ENCODE measurements at places on chromosomes 5 and 9.

GRCh38 chr9:83419961-83420360 is 118.2 kb downstream of the FRMD3 start:
- DNase-seq = no peak

DNA sequence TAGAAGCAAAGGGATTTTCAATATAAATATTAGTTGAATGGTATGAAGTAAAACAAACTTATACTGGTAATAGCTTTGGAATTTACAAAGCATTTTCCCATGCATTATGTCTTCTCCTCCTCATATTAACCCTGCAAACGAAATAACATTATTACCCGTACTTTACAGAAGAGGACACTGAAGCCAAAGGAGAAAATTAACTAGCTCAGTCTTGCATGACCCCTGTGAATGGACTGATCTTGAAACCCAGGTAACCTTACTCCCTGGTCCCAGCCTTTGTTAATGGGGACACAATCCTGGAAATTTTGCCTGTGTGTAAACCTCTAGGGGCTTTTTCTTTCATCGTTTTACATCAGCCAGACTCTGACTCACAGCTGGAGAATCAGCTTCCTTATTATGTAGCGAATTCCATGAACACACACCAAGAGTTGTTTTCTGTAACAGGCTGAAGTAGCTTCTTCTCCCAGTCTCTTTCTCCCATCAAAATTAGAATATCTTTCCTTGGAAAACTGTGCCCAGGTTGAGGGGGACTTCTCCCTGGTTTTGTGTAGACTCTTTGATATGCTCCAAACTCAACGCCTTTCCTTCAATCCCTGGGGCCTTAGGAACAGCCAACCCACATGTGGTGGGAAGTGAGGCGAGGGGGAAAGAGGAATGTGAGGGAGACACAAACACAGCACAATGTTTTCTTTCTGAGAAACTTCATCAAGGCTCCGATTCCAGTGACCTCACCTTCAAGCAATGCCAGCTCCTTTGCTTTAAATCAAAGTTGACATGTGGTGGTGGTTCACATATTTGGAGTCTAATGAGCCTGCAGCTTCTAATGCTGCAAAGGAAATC is 480.9 kb upstream of the PAPPA start:
- DNase-seq = peak; percentile 55

GRCh38 chr5:112419986-112420864 is 1.1 kb upstream of the EPB41L4A start:
- DNase-seq = peak; percentile 61

DNA sequence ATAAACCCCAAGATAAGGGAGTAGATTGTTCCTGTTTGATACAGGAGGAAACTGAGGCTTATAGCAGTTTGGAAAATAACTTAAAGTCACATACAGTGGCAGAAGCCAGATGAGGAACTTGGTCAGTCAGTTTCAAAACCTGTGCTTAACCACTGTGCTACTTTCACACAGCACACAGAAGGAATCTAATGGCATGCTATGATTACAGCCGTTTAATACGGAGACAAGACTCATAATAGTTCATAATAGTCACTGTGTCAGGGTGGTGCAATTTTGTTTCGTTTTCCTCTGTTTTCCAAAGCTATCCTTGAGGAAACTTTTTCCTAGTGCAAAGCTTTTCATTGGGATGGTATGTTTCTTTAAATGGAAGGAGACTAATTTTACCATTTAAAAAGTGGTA is 112.3 kb downstream of the GCNT1 start:
- DNase-seq = no peak

DNA sequence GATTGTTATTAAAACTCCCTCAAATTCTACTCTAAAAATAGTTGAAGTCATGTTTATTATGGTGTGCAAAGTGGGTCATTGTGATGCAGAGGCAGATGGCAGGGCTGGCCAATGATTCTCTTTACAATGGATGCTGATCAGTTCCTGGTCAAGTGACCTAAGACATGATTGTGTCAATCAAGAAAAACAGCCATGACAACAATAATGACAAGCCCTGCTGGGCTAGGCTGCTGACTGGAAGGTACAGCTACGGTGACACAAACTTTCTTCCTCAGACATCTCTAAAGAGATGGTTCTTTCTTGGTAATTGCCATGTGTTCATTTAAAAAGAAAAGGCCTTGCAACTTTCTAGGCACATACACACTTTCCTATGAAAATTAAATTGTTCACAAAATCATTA is 3.6 kb downstream of the SLC24A2 start:
- DNase-seq = no peak

DNA sequence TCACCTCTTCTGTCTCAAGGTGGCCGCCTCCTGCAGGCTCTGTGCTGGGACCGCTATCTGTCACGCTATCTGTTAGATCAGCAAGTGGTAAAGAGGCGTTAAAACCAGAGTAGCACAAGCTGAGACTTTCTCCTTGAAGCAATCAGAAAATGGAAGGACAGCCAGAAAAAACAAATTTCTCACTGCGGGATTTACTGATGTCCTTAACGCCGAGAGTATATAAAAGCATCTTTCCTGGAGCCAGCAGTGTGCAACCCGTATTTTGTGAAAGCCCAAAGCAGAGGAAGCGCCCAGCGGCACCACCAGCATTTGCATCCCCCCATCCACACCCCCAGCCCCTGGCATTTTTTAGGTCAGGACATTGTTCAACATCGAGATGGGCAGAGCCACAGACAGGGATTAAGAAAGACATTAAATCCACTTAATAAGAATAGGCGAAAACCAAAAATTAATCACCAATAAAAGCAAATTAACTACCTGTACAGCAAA is 48.6 kb downstream of the DUSP1 start:
- DNase-seq = no peak
